Fibroblast of skin of back (primary cell): ENCODE measurements at places on chromosomes 11 and 22.

GRCh38 chr11:34198523-34198922, 93.1 kb downstream of the NAT10 start:
- DNase-seq, result no peak

- DNase-seq, result no peak
Measured at GRCh38 chr22:42908374-42908746, 51.3 kb upstream of the ARFGAP3 start.

DNA sequence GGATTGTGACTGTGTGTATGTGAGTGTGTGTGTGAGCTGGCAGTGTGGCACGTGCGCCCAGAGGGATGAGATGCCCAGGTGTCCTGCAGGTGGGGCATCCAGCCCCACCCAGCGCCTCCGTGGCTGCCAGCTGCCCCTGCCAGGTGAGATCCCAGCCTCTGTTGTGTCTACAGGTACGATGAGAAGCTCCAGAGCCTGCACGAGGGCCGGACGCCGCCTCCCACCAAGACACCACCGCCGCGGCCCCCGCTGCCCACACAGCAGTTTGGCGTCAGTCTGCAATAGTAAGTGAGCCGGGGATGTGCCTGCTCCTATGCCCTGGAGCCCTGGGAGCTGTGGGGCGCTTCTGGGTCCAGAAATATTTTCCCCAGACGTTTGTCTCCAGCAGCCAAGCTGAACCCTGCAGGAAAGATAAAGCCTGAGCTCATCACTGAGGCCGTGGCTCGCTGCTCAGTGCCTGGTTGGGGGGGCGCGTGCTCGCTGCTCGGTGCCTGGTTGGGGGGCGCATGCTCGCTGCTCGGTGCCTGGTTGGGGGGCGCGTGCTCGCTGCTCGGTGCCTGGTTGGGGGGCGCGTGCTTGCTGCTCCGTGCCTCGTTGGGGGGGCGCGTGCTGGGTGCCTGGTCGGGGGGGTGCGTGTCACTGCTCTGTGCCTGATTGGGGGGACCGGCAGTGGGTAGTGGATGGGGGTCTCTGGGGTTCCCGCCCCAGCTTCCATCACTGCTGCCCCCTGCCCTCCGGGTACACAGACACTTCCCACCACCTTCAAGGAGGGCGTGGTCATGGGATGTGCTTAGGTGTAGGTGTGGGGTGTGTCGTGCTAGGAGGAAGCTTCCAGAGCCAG, 73.2 kb downstream of the ARHGAP8 start:
- no peak for DNase-seq

GRCh38 chr22:31544481-31545480, 48.4 kb downstream of the SFI1 start:
- no peak for DNase-seq

GRCh38 chr22:38707346-38707745, 1.6 kb downstream of the GTPBP1 start:
- DNase-seq, result no peak
